ENCODE measurements at places on chromosomes 7 and 10. TPM values are rescaled to one million over a fixed set of nuclear protein-coding genes. Genes with fewer than 3 reads are reported as not detected.

NYAP1 gene
- 4.0 TPM for polyA plus RNA-seq

OR6B1 gene
- not detected for polyA plus RNA-seq

FAM13C gene
- polyA plus RNA-seq: 24.2 TPM

CACNA2D1 gene
- polyA plus RNA-seq: 16.6 TPM

LRIT2 gene
- polyA plus RNA-seq: not detected

ZMYND11 gene
- polyA plus RNA-seq: 121 TPM

MALRD1 gene
- 6.7 TPM for polyA plus RNA-seq

TLX1 gene
- polyA plus RNA-seq: not detected

ZNF804B gene
- 0.14 TPM for polyA plus RNA-seq

DOCK1 gene
- 73.8 TPM for polyA plus RNA-seq

FAM237B gene
- polyA plus RNA-seq: 0.31 TPM

LRMDA gene
- polyA plus RNA-seq: 18.2 TPM

AUTS2 gene
- 95.8 TPM for polyA plus RNA-seq

MRPS24 gene
- 68.5 TPM for polyA plus RNA-seq

OPN4 gene
- polyA plus RNA-seq: not detected

KCP gene
- 9.5 TPM for polyA plus RNA-seq

PNPLA8 gene
- polyA plus RNA-seq: 34.3 TPM

TAS2R40 gene
- polyA plus RNA-seq: not detected

C10orf95 gene
- polyA plus RNA-seq: 1.3 TPM

MAD1L1 gene
- polyA plus RNA-seq: 23.8 TPM

PLCE1 gene
- 26.7 TPM for polyA plus RNA-seq

MEIG1 gene
- polyA plus RNA-seq: 1.8 TPM

FGF8 gene
- 0.15 TPM for polyA plus RNA-seq

DLX5 gene
- 18.5 TPM for polyA plus RNA-seq

EGR2 gene
- polyA plus RNA-seq: 0.76 TPM

TRIM73 gene
- 8.9 TPM for polyA plus RNA-seq

LAMB1 gene
- 472 TPM for polyA plus RNA-seq

UROS gene
- 73.0 TPM for polyA plus RNA-seq

SEC61A2 gene
- 15.2 TPM for polyA plus RNA-seq

GRID2IP gene
- 1.3 TPM for polyA plus RNA-seq

BCL7B gene
- 27.9 TPM for polyA plus RNA-seq
